GOT3 (cell line): ENCODE measurements at places on chromosomes 11 and 22.
A peak's percentile ranks its signal among the peaks of the same experiment; 100 is the strongest.

DNA sequence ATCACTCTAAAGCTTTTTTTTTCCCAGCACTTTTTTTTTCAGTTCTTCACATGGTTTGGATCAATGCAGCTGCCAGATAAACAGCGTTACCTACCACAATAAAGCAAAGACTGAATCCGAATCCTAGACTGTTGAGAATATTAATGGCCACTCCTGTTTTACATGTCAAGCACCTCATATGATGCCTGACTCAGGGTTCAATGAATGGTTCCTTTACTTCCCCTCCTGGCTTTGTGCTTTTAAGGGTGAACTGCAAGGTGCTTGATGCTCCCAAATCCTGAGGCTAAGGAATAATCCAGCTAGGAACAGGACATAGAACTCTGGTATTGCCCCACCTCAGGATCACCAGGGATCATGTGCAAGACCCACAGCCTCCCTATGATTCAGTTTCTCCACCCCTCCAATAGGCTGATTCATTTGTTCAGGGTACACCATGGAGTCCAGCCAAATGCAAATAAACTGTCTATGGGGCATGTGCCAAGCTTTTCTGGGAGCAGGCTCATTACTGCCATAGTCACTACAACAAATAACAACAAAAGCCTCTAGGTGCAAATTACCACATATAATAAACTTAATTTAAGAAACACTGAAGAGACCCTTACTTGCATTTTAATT lies 104.3 kb downstream of the GAB2 start:
- peak; percentile 7 for DNase-seq

DNA sequence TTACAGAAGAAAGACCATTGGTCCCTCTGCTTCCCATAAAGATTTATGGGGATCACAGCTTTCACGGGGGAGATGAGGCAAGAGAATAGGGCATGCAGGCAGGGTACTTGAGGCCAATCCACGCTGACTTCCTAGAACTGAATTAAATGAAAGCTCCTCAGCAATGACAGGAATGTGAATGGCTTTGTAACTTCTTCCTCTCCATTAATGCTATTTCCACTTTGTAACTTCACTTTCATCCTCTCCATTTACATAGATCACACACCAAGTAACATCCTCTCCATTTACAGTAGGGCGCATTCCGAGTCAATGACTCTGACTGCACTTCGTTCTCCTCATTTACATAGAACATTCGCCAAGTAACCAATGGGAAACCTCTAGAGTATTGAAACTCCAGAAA lies 89.8 kb downstream of the PIWIL4 start:
- no peak for DNase-seq

DNA sequence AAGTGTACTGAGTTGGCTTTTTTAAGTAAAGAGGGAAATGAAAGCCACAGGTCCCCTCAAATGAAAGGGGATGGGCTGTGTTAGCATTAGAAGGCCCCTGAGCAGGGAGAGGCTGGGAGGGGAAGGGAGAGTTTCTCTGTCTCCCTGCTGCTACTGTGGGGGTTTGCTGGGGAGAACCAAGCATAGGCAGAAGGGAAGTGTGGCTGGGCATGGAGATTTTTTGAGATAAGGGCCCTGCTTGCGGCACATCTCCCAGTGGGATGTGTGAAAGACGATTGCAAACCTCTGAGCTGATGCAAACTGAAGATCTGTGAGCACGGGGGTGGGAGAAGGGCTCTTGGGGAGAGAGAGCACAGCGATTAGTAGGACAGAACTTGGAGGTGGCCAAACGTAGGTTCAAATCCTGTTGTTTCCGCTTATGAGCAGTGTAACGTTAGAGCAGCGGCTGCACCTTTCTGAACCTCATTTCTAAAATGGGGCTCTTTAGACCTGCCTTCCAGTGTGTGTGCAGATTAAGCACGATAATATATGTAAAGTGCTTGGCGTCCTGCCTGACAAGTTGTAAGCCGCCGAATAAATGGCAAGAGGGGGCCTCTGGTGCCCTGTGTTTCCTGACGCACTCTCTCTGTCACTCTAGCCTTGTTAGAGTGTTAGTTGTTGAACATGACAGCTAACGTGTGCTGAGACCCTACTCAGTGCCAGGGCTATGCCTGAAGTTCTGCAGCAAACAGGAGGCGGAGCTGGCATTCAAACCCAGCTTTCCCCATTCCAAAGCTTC lies 122.3 kb downstream of the GRIK4 start:
- DNase-seq = no peak

DNA sequence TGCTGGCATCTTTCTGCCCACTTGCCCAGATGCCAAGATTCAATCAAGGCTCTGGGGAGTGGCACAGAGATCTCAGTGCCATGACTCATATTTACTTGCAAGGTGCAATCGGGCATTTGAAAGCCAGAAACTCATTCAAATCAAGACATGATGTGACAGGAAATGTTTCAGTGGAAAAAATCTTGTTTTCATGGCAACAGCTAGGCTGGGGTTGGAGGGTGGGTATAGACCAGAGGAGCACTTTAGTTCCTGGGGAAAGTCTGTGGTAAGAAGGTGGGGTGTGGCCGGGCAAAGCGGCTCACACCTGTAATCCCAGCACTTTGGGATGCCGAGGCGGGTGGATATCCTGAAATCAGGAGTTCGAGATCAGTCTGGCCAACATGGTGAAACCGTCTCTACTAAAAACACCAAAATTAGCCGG lies 1.2 kb downstream of the MAJIN start:
- DNase-seq = no peak

DNA sequence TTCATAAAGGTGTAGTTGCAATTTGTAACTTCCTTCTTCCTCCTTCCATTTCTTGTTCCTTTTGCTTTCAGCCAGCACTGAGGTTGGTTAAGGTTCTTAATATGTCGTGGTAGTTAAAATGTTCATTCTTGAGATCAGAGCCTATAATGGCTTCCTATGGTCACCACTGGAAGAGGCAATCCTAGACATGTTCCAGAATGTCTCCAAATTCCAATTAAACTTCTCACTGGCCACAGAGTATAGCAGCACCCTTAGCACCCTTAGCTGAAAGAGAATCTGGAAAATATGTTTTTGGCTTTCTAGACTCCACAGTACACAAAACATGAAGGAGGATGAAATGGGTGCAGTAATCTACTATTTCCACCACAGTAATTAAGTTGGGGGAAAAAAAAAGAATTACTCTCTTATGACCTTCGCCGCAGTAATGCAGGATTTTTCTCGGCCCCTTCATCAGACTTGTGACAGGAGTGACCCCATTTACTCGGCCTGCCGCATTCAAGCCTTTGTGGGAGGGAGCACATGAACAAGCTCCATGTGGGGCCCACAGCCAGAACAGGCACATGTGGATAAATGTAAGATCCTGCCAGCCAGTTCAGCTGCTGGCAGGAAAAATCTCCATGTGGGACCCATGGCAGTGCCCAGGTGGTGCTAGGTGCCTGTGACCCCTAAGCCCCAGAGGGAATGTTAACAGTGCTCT lies 348.8 kb upstream of the ARHGAP42 start:
- no peak for DNase-seq

GRCh38 chr22:47398491-47398890 lies 636.0 kb downstream of the TBC1D22A start:
- no peak for DNase-seq

DNA sequence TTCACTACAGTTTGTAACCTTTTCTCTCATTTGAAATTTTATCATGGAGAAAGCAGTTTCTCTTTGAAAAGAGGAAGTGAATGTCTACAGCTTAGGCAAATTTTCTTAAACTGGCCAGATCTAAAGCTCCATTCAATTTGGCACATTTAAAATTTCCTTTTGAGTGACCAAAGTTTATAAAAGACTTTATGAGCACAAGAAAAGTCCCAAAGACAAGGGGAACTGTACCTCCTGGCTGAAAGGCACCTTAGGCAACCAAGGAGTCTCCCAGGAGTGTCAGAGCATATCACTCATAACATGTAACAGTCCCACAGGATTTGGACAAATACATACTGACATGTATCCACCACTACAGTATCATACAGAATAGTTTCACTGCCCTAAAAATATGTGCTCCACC lies 41.3 kb downstream of the NARS2 start:
- no peak for DNase-seq

DNA sequence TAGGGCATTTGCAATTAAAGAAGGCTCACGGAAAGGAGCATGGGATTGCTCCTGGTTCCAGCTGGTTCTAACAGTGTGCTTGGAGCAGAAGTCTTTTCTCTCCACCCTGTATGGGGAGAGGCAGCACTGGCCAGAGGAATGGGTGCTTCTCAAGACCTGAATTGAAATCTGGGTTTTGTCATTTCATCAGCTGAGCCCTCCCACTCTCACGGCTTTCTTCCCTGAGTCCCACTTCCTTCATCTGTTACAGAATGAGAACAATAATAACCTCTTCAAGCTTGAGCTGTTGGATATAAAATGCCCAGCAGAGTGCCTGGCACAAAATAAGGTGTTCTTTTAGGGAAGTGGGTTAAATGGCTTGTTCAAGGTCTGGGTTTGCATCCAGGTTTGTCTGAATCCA lies 17.2 kb downstream of the CNTF start:
- DNase-seq = no peak

- no peak for DNase-seq
Observed at GRCh38 chr22:47366026-47366767, 603.7 kb downstream of the TBC1D22A start.

GRCh38 chr22:19526702-19527111 lies 2.5 kb upstream of the CLDN5 start:
- no peak for DNase-seq

- DNase-seq = no peak
Observed at GRCh38 chr11:33984682-33985389, 66.7 kb upstream of the CAPRIN1 start.

GRCh38 chr11:34653851-34654482 lies 33.1 kb downstream of the EHF start:
- DNase-seq = peak; percentile 9

GRCh38 chr11:111819161-111819828 lies 52.1 kb downstream of the ALG9 start:
- DNase-seq = no peak

- DNase-seq = no peak
Observed at GRCh38 chr11:2783536-2784082, 83.8 kb upstream of the KCNQ1OT1 start.

DNA sequence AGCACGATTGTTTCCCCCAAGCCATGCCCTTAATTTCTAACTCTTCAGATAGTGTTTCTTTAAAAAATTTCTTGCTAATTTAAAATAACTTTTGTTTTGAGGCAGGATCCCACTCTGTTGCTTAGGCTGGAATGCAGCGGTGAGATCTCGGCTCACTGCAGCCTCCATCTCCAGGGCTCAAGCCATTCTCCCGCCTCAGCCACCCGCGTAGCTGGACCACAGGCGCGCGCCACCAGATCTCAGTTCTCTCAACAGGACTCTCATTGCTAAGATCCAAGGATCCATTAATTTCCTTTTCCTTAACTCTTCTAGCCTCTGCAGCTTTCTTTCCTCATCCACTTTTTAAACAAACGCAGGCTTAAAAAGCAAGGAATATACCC lies 327 bp upstream of the MED17 start:
- no peak for DNase-seq

DNA sequence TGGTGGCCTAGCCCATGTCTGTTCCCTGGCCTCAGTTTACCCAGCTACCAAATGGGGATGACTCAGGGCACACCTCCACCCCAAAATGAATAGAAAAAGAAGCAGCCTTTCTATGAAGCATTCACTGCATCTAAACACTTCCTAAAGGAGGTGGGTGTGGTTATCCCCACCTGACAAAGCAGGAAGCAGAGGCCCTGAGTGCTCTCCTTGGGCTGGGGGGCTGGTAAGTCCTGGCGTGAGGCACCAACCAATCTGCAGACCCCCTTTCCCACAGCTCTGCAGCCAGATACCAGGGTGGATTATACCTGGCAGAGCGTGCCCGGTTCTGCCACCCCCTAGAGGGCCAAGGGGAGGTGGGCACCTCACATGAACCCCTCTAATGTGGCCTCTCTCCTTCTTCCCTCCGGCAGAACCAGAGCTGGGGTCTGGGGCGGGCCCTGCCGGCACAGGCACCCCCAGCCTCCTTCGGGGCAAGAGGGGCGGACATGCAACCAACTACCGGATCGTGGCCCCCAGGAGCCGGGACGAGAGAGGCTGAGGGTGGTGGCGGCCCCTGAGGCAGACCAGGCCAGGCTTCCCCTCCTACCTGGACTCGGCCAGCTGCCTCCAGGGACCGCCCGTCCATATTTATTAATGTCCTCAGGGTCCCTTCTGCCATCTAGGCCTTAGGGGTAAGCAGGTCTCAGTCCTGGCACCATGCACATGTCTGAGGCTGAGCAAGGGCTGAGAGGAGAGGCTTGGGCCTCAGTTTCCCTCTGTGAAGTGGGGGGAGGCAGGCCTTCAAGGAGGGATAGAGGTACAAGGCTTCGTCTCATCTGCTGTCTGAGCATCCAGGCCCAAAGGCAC lies 9.2 kb downstream of the RHBDD3 start:
- DNase-seq = no peak

DNA sequence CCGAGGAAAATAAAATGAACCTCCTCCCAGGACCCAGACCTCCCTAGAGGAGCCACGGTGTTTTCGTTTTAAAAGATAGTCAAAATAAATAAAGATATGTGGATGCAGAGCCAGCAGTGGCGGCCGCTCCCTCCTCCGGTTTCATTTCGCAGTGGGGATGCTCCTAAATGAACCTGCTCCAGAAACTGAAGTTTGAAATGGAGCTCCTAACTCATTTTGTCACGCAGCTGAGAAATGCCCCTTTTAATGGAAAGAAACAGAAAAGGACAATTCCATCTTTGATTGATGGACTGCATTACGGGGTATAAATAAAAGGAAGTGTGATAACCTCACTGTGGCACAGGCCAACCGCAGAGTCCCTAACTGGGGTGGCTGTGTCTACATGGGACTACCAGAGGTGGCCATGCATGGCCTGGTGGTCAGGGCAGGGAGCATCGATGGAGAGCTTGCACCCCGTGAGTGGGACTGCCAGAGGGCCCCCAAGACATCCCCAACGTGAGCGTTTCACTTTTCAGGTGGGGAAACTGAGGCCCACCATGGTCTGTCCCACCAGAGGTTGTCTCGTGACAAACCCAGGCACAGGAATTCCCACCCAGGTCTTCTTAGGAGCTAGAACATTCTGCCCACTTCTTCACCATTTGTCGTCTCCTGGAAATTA lies 426.6 kb downstream of the BRD1 start:
- DNase-seq = no peak

DNA sequence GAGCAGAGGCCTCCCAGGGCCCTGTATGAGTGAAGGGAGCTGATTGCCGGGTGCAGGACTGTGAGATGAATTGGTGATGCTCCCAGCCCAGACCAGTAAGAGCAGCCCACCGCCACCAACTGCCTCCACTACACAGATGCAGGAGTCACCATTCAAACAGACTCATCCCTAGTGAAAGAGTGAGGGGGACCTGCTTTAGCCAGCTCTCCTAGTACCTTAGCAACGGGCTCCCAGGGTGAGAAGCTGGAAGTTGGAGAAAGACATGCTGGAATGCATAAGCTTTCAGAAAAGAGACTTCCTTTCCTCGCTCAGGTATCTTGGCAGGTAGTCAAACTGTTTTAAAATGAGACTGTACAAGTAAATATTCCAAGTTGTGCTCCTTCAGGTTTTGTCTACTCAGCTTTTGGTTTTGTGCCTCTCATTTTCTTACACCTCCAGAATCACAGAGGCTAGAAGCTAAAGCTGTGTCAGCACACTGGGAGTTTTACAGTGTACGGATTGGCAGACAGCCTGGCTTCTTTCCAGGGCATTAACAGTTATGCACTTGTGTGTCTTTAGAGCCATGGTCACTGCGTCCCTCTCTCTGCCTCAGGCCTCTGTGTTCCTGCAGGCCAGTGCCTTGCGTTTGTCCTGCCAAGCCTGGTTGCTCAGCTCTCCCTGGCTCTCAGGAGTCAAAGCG lies 146.2 kb downstream of the ATXN10 start:
- no peak for DNase-seq
